ENCODE measurements at places on chromosomes 13 and 19.

- DNase-seq: no peak
Observed at GRCh38 chr19:14310055-14310454, 71.2 kb upstream of the ADGRE5 start.

DNA sequence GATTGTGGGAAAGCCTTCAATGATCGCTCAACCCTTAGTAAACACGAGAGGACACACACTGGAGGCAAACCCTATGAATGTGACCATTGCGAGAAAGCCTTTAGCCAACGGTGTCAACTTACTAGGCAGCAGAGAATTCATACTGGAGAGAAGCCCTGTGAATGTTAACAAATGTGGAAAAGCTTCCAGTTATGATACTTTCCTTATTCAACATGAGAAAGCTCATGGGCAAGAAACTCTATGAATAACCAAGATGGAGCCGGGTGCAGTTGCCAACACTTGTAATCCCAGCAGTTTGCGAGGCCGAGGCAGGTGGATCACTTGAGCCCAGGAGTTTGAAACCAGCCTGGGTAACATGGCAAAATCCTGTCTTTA lies 15.8 kb upstream of the ZNF8 start:
- no peak for DNase-seq

DNA sequence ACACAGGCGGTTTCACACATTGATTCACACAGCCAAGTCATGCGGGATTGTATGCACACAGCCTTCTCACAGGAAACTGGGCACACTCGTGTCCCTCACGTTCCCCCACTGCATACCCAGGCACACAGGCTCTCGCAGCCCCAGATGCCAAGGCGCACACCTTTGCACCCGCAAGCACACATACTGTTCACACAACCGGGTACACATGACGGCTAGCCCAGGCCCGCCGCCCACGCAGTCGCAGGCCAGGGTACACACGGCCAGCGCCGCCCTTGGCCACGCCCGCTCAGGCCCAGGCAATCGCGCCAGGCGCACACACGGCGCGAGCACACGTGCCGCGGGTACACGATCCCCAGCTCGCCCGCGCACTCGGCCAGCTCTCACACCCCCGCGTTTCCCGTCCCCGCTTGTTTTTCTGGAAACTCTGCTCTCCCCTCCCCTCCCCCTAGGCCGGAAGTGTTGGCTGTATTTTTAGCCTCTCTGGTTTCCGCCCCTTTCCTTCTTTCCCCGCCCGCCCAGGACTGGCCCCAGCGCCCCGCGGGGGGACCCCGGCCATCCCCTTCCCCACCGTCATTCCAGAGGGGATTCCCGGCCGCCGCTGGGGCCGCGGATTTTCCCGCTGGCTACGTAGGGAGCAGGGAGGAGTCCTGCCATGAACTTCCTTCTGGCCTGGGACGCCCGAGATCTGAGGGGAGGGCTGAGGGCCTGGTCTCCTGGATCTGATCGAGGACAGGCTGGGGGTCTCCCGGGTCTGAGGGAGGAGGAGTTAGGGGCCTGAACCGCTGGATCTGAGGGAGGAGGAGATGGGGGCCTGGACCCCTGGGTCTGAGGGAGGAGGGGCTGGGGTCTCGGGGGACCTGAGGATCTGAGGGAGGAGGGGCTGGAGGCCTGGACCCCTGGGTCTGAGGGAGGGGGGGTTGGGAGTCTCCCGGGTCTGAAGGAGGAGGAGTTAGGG lies 4.0 kb upstream of the ZFP36 start:
- DNase-seq: peak; percentile 79

DNA sequence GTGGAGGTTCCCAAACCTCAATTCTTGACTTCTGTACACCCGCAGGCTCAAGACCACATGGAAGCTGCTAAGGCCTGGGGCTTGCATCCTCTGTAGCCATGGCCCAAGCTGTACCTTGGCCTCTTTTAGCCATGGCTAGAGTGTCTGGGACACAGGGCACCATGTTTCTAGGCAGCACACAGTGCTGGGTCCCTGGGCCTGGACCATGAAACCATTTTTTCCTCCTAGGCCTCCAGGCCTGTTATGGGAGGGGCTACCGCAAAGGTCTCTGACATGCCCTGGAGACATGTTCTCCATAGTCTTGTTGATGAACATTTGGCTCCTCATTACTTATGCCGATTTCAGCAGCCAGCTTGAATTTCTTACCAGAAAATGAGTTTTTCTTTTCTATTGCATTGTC lies 701.4 kb downstream of the FGF9 start:
- no peak for DNase-seq

DNA sequence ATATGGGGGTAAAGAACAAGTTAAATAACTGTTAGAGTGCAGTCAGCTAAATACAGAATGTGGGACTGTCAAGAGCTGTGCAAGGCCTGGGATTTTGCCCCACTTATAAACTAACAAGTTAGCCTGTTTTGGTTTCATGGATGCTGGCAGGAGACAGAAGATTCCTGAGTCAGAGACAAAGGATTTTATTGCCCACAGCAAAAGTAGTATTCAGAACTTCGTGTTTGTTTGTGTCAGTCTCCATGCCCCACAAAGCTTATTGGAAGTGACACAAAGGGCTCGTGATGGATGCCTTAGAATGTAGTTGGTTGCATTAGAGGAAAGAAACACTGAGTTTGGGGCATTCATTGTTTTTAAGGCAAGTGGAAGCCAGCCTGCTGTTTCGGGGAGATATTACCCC lies 22.2 kb upstream of the SPRYD7 start:
- no peak for DNase-seq

DNA sequence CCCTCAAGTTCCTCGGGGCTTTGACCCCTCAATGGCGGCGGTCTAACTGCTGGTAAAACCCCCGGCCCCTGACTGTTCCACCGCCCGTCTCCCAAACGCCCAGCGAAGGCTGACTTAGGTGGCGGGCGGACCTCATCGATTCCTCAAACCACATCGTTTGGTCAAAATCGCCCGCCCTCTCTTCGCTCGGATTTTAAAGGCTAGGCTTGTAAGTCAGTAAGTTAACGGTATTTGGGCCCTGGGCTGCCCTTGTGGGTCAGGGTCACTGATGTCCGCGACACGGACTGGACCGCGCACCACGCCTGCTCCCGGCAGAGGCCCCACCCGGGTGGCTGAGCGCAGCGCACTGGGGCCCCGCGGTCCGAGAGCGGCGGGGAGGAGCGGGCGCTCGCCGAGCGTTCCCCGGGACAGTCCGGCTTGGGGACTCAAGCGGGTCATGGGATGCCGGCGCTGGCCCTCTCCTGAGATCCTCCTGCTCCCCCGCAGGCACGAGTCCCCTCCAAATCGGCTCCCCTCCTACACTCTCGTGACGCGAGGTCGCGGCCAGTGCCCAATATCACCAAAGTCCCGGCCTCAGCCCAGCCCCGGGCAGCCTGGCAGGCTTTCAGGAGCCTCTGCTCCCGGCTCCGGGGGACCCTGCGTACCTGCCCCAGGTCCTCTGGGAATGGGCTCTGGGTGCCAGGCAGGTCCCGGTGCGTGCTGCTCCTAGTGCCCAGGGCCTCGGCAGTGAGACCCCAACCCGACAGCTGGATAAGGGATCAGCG lies 1.0 kb downstream of the FLT1 start:
- DNase-seq: no peak

DNA sequence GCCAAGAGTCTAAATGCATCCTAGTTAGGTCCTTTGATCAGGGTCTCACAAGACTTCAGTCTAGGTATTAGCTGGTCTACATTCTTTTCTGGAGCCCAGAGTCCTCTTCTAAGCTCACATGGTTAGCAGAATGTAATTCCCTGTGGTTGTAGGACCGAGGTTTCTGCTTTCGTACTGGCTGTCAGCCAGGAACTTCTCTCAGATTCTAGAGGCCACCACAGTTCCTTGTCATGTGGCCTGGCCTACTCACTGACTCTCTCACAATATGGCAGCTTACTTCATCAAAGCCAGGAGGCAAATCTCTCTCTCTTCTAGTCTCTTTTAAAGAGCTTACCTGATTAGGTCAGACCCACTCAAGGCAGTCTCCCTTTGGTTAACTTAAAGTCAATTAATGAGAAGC lies 82.9 kb downstream of the POU4F1 start:
- DNase-seq: no peak

DNA sequence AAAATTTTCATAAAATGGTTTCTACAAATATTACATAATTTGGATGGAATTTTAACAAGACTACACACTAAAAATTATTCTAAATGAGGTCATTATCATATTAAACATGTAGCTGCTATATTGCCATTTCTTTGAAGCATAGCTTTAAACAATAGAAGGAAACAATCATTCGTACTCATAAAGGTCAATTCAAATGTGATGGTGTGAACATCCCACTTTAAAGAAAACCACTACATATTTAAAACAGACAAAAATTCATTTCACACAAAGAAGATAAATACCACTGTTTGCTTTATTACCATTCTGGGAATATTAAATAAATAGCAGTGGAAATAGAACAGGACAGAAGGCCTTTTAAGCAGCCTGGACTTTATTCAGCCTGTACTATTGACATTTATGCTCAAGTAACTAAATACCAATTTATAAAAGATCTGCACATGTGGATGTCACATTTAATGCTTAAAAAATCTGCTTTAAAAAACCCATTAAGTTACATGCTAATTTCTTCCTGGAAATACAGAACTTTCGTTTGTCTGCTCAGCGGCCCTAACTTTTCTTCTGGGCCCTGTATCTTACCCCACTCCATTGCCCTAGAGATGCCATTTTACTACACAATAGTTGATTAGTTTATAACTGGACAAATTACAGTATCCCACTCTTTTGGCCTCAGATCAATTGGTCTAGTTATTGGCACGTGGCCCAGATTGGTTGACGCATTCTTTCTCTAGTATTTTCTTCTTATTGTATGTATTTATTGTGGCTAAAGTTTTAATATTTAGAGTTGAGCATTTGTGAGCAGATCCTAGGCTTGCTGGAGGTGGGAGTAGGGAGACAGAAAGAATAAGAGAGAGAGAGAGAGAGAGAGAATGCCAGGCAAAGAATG lies 215.1 kb upstream of the SPRY2 start:
- no peak for DNase-seq

DNA sequence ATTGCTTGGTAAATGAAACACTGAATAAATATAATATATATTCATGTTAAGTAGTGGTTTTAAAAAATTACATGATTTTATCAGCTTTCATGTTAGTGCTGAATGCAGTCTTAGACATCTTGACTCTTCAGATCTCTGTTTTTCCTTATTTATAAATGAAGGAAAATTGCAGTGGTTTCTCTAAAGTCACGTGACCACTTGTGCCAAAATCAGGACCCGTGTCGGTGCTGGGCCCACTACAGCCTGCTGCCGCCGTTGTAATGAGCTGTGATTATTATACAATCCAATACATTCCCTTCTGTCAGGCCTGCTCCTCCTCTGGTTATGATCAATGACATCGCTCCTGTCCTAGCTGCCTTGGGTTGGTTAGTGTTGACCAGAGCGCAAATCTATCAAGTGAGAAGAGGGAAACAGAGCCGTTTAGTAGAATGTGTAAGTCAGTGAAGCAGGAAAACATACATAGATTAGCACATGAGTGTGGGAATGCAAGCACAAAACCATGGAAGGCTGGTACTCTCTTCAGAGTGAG lies 88.2 kb downstream of the AKAP11 start:
- DNase-seq: no peak

DNA sequence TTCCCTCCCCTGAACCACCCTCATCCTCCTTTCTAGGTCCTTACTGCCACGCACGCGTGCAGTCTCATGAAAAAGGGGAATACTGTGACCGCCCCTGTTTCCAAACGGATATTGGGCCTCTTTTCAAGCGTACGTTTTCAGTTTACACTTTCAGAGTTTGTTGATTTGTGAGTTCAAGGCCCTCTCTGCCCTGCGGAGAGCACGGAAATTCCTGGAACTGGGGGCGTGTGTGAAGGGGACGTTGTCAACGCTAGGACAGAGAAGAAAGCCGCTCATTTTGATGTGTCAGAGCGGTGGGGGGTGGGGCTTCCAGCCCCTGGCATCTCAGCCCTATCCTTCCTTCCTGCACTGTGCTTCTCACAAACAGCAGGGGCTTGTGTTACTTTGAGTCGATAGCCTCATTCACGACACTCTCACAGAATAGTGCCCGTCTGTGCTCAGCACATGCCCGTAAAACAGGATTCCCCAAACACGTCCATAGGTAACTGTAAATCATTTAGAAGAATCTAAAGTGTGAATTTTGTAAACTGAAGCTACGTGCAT lies 137.6 kb upstream of the PEG3 start:
- DNase-seq: no peak

DNA sequence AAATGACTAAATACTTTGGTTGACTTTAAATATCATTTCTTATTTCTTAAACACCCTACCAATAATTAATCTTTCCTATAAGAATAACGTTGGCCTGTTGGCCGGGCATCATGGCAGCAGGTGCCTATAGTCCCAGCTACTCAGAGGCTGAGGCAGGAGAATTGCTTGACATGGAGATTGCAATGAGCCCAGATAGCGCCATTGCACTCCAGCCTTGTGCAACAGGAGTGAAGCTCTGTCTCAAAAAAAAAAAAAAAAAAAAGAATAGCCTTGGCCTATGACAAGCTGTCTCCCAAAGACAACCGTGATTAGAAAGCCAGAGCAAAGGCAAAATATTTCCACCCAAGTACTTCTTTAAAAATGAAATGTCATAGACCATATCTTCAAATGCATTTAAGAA lies 24.5 kb upstream of the KCTD4 start:
- no peak for DNase-seq

GRCh38 chr19:10516064-10516385 lies 1.2 kb downstream of the S1PR5 start:
- no peak for DNase-seq

- DNase-seq: no peak
Observed at GRCh38 chr19:45553464-45553863, 31.1 kb downstream of the OPA3 start.

DNA sequence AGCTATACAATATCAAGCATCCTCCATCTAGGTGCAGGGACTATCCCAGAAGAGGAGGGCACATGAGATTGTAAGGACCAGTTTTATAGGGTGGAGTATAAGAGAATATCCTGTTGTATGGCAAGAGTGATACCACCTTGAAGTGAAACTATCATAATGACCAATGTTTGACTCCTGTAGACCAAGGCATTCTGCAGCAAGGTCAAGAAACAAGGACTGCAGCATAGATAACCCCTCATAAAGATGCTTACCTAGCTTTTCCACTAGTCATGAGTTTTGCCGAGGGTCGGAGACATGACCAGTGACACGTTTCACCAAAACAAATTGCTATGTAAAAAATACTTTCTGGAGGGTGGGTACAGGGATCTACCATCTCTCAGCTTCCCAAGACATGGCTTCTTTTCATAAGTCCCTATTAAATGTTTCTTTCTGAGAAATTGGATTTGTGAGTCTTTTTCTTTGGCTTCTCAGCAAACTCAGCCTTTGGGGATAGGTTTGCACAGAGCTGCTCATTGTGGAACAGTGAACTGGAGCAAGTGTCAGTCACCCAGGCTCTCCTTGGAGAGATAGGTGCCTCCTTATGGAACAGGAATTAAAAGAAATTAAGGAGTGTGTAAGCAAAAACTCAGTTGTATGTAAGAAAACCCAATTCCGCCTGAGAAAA lies 28.2 kb upstream of the CYSLTR2 start:
- DNase-seq: no peak

DNA sequence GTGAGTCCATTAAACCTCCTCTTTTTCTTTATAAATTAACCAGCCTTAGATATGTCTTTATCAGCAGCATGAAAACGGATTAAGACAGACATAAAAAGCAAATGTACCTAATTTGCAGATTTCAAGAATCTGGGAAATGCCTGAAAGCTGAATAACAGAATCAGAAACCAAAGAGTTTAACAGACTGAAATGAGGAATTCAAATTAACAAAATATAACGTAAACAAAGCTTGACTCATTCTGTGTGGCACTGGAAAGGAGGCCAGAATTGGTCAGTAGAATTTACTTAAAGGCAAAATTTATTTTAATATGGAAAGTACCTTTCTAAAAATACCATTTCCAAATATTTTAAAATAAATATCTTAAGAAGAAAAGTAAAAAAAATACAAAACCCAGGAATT lies 540.6 kb upstream of the HTR2A start:
- DNase-seq: no peak

Data from stimulated activated CD8-positive, alpha-beta memory T cell treated with anti-CD3 and anti-CD28 coated beads, Interleukin-4, amount 100 ng/mL, for 1 hour (primary cell).